Activated T-helper 17 cell treated with anti-CD3 and anti-CD28 coated beads, Interleukin-2, amount 50 U/mL, for 72 hours (primary cell): ENCODE measurements at places on chromosomes 2 and 18. TPM values are rescaled to one million over a fixed set of nuclear protein-coding genes. Genes with fewer than 3 reads are reported as not detected.

DNA sequence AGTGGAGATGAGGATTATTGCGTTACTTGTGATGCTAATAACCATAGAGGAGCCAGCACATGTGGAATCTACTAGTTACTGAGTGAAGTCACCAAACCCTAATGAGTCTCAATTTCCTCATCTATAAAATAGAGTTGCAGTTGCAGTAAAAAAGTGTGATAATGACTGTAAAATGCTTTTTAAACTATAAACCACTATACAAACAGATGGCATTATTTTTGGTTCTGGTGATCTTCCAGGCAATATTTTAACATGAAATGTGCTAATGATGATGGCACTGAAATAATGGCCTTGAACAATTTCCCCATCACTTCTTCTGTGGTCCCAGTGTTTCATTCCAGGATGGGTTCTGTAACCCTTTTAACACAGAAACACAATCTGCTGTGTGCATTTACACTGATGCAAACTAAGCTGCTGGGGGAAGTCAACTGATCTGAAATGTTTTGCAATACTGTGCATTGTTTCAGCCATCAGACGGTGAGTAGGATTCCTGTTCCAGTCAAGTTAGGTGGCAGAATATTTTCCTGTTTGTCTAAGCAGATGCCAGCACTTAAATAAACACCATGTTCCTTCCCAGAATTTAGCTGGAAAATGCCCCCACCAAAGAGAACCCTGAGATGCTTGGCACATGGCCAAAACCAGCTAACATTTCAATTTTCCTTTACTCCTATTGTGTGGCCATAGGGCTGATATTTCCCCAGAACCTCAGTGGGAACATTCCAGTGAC is 52.6 kb downstream of the TACR1 start:
- no peak for ATAC-seq

DNA sequence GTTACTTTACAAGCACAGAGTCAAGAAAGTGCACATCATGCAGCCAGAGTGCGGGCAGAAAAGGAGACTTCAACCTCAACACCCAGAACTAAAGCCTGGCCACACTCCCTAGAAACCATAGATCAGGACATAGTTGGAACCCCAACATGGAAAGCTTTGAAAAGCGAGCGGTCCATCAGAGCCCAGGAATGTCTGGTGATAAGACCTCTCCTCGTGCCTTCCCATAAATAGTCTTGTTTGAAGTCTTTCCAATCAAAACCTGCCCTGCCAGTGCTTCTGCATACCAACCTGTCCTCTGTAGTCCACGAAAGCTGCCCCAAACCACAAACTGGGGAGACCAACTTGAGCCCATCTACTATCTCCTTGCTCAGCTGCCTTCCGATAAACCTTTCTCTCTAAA is 55.5 kb downstream of the NEURL3 start:
- ATAC-seq: no peak

DNA sequence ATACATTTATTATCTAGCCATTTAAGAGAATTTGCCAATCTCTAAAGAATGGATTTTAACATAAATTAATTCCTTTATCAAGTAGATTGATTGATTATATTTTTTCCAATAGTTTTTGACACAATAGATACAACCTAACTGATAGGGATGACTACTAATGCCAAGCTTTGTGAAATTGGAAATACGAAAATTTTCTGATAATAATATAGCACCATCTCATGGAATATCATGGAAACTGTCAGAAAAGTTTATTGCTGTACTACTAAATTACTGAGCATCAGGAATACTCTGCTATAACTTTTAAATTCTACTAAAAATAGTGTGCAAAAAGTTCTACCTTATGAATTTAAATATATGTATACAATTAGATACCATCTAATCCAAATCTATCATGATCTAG is 101.8 kb upstream of the MAP2 start:
- no peak for ATAC-seq

C2orf66 gene
- 1.0 TPM for total RNA-seq

TMEM198 gene
- 3.7 TPM for total RNA-seq

DNA sequence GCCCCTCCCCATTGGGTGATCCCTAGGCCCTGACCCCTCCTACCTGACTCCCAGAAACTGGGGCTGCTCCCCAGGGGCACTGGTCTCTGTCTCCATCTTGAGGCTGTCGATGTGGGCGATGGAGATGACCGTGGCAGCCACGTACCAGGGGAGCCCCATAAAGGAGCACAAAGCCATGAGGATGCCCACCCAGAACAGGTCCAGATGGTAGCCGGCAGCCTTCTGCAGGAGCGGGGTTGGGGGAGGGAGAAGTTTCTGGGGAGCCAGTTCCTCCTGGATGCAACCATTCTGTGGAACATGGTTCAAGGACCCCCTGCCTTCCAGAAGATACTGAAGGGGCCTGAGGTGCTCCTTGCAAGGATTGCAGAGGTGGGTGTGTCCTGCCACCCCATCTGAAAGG is 34.0 kb downstream of the MTHFD2 start:
- no peak for ATAC-seq

- peak; percentile 72 for ATAC-seq
Measured at GRCh38 chr2:171390941-171391516, 42.8 kb downstream of the METTL8 start.

DNA sequence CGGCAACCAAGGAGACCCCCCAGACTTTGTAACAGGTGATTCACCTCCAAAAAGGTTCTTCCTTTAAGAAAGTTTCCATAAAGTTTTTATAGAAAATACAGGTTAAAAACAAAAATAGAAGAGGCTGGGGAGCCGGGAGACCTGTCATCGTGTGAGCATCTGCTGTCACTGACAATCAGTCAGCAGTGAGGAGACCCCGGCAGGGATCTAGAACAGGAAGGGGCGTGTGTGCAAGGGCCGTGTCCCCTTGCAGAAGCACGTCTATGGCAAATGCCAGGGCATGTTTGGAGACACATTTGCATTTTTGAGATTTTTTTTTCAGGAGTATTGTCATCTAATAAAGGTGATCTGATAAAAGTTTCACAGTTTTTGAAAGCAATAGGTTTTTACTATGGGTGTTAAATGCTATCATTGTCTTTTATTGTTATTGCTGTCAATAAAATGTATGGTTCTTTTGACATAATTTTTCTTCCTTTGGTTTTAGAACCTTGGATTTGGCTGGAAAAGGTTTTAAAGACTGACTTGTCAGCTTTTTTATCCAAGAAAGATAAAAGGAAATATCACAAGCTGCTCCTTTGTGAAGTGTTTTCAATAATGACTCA is 52.1 kb downstream of the MTCL1 start:
- no peak for ATAC-seq

DNA sequence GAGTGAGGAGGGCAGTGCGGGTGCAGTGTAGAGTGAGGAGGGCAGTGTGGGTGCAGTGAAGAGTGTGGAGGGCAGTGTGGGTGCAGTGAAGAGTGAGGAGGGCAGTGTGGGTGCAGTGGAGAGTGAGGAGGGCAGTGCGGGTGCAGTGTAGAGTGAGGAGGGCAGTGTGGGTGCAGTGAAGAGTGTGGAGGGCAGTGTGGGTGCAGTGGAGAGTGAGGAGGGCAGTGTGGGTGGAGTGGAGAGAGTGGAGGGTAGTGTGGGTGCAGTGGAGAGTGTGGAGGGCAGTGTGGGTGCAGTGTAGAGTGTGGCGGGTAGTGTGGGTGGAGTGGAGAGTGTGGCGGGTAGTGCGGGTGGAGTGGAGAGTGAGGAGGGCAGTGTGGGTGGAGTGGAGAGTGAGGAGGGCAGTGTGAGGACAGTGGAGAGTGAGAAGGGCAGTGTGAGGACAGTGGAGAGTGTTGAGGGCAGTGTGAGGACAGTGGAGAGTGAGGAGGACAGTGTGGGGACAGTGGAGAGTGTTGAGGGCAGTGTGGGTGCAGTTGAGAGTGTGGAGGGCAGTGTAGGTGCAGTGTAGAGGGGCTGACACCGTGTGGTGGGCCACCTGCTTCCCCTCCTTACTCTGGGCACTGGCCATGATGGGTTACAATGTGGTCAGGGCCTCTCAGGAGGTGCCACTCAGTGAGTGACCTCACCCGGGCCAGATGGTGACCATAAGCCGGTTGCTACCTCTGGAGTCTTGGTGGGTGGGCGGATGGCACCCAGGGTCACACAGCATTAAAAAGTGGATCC is 28.5 kb downstream of the INPP4A start:
- ATAC-seq: no peak

CAMKMT gene
- 13.4 TPM for total RNA-seq

- no peak for ATAC-seq
Measured at GRCh38 chr2:55961318-55961911, 37.8 kb upstream of the EFEMP1 start.

- no peak for ATAC-seq
Measured at GRCh38 chr2:37581433-37581832, 90.0 kb downstream of the CDC42EP3 start.

LCLAT1 gene
- total RNA-seq: 14.5 TPM

DNA sequence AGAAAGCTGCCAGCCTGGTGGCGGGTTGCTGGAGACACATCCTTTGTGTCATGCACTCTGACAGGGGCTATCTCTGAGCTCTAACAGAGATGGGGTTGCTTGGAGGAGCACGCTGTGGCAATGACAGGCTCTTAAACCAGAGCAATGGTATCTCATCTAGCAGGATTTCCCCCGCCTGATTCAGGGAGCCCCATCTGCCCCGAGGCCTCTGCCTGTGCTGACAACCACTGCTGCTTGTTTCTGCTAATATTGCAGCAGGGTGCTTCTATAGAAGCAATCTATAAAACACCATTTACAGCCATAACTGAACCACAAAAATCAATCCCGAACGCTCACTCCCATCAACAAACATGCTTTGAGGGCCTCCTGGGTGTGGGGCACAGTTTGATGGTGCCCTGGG is 12.8 kb upstream of the DNPEP start:
- no peak for ATAC-seq

GRCh38 chr18:37502036-37502435 is 63.6 kb downstream of the CELF4 start:
- no peak for ATAC-seq

GRCh38 chr18:32274307-32274706 is 84.5 kb downstream of the MEP1B start:
- no peak for ATAC-seq

DNA sequence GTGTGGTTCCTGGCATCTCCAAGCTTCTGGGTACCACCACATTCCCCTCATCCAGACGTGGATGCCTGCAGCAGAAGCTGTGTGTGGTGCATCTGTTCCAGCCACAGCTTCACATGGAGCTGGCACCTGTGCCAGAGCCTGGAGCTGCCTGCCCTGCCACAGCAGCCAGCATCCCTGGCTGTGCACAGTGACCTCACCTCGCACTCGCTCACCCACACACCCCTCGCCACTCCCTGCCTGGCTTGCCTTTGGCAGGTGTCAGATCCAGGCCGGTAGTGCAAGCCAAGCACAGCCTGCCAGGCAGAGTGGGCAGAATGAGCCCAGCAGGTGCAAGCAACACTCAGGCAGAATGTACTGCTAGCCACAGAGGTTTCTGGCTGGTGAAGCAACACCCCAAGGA is 59.9 kb upstream of the DYNC1I2 start:
- ATAC-seq: no peak

DNA sequence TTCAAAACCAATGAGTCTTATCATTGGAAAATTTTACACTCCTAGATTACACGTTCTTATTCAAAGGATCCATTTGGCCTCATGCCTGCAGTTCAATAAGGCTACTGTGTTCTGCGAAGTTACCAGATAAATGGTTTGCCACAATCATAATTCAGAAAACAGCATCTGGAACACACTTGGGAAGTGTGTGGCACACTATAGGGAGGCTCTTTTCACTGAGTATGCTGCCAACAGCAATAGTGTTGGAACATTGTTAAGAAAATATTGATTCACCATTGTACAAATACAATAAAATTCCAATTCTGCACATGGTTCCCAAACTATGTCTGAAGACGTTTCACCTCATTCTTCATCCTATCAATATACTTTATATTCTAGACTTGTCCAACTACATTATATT is 141.4 kb upstream of the DOK6 start:
- no peak for ATAC-seq
